ENCODE measurements at places on chromosomes 16 and 17.

DNA sequence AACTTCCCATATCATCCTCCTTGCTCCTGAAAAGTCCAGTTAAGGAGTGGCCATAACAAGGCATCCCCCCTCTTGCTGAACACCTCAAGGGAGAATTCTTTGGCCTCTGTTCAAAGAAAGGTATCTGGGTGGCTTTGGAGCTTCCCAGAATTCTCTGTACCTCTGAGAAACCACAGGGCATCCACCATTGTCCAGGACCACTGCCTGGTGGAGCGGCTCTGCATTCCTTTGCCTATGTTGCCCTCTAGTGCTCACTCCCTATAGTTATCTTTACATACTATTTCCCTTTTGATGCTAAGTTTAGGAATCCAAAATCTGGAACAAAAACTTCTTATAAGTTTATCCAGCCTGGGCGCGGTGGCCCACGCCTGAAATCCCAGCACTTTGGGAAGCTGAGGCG lies 30.3 kb downstream of the CHD9NB start:
- DNase-seq: peak; percentile 54

GRCh38 chr16:50530277-50531236 lies 17.6 kb upstream of the NKD1 start:
- no peak for DNase-seq

DNA sequence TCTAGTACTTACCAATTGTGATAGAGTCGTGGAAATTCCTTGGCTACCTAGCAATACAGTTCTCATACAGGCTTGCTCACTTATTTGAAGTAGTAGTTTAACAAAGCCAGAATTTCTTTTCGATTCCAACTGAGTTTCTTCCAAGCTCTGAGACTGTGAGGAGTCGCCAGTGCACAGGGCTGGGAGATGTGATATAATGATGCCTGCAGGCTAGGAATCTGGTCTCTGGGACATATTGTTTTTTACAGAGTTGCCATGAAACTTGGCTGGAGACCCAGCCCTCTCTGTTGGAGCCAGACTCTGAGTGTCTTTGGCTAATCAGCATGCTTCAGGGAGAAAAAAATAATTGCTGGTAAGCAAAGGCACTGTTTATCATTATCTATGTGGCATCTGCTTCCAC lies 698.8 kb upstream of the GOT2 start:
- DNase-seq: peak; percentile 6

DNA sequence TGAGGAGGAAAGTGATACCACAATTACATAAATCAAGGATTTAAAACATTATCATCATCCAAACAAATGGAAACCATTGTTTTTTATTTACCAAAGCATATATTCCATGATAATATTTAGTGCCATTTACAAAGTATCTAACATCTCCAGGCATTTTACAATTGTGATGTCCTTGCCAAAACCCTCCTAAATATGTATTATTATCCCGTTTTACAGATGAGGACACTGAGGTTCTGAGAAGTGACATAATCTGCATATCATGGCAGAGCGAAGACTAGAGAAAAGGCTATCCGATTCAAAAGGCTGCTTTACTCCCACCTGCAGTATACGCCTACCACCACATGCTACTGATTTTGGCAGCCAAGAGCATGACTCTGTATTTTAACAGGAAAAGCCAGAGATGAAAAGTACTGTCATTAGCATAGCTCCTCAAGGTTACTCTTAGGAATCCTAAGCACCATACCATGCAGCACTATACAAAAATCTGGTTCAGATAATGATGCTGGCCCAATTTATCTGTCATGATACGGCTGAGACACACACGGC lies 301.4 kb downstream of the CA10 start:
- no peak for DNase-seq

- DNase-seq: no peak
Measured at GRCh38 chr17:12977008-12977751, 40.6 kb downstream of the ELAC2 start.

- DNase-seq: no peak
Measured at GRCh38 chr16:12757546-12757945, 46.1 kb downstream of the CPPED1 start.

- DNase-seq: no peak
Measured at GRCh38 chr17:17358060-17358751, 55.0 kb downstream of the NT5M start.

GRCh38 chr17:9566067-9566466 lies 9.6 kb downstream of the STX8 start:
- DNase-seq: no peak

- DNase-seq: no peak
Measured at GRCh38 chr17:64780096-64781013, 118.2 kb upstream of the SMURF2 start.

DNA sequence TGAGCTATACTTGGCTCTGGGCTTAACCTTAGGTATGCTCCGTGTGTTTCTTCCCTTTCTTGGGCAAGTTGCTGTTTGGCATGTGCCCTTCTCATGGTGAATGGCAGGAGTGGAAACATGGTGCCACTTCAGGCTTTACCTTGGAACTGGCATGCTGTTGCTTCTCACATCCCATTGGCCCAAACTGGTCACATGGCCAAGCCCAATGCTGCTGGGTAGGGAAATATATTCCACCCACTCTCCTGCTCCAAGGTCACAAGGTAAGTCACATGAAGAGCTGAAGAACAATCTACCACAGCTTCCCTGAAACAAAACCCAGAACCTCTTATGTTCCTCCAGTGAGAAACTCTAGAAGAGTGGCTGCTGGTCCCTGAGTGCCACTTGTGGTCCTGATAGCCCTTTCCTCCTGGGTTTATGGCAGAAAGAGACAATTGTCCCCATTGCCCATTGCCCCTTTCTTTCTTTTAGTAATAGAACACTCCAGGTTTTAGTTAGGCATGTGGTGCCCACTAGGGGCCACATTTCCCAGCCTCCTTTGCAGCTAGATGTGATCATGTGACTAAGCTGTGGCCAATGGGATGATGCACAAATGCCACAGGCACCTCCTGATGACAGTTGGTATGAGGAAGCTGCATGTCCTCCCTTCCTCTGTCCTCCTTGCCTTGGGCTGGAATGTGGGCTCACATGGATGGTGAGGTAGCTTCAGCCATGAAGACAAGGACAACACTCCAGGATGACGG lies 50.3 kb downstream of the MEOX1 start:
- no peak for DNase-seq

DNA sequence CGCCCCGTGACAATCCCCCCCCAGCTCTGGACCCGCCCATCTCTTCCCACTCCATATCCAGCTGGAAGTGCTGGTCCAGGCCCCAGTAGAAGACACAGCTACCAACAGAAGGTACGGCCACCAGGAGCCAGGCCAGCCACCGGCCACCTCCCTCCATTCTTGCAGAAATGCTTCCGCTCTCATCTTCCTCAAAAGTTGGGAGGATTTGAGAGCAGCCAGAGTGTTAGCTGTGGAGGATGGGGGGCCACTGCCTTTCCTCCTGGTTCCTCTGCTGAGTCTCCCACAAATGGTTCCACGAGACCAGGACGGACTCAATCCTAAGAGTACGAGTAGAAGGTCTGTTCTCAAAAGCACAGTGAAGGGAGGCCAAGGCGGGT lies 78.3 kb downstream of the GAS7 start:
- no peak for DNase-seq

GRCh38 chr17:39084558-39084957 lies 66.9 kb downstream of the PLXDC1 start:
- no peak for DNase-seq

GRCh38 chr16:28189245-28189644 lies 22.5 kb downstream of the XPO6 start:
- no peak for DNase-seq

GRCh38 chr16:80695020-80695419 lies 109.4 kb downstream of the CDYL2 start:
- DNase-seq: no peak

- no peak for DNase-seq
Measured at GRCh38 chr17:16443511-16444257, 28.3 kb downstream of the TRPV2 start.

- DNase-seq: no peak
Measured at GRCh38 chr16:87575027-87575804, 27.1 kb upstream of the JPH3 start.

DNA sequence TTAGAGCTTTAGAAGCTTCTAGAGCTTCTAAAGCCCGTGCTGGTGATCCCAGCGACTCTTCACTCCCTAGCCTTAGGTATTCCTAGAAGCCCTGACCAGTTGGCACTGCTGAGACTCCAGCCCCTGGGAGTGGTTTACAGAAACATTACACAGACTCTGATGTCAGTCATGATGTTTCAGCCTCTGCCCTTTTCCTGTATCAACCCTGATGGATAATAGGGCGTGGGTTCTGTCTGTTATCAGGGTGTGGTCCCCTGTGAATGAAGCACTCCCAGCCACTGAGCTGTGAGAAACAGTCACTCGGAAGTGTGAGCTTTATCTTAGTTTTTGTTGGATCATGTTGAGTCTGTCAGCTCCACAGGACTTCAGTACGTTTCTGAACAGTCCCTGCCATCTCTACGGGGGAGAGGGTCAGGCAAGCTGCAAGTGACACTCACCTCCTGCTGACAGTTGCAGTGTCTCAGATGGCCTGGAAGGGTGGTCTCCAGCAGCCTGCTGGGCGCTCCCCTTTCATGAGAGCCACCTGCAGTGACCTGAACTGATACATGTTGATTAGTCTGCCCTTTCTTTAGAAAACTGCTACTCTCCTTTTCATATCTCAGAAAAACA lies 12.8 kb downstream of the GOSR2 start:
- DNase-seq: no peak

- DNase-seq: no peak
Measured at GRCh38 chr17:4898927-4899326, 409 bp upstream of the C17orf107 start.

DNA sequence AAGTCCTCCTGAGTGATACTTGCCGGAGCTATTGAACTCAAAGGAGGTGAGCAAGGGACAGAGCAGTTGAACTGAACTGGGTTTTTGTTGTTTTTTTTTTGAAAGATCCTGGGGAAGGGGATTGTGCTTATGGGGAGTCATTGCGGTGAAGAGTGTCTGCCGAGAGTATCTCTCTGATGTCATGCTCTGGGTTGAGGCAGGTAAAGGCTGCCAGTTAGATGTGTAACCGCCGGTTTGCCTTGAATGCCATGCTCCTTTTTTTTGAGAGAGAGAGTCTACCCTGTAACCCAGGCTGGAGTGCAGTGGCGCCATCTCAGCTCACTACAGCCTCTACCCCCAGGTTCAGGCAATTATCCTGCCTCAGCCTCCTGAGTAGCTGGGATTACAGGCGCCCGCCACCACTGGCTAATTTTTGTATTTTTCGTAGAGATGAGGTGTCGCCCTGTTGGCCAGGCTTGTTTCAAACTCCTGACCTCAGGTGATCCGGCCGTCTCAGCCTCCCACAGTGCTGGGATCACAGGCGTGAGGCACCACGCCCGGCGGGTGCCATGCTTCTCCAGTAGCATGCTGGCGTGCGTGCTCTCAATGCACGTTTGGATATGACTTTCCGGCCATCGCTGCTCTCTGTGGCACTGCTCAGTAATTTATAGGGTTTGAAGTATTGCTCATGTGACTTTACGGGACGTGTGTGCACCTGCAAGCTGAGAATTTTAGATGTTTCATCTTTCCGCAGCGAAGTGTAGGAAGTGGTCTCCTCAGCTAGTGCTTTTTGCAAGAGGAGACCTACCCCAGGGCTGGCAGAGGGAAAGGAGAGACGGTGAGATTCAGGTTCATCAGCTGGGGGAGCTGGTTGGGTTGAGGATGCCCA lies 8.5 kb downstream of the ZC3H18 start:
- no peak for DNase-seq

DNA sequence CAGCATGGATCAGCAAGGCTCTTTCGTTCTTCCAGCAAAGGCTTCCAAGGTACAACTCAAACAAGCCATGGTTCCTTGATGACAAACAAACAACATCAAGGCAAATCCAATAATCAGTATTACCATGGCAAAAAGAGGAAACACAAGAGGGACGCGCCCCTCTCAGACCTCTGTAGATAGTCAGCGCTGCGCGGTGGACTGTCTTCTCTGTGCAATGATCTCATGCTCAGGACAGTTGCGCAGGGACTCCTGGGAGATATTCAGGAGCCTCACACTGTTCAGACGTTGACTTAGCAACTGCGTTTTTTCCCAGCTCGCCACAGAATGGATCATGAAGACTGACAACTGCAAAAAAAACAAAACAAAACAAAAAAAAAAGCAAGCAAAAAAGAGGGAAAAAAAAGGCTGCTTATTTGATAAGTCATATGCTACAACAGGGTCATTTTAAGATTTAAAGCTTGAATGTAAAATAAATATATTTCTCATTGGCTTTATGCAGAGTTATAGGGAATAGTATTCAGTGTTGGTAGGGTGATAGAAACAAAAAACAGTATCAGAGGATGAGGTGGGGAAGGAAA lies 37.1 kb upstream of the ADCY7 start:
- DNase-seq: no peak

GRCh38 chr17:19646788-19647696 lies 1.5 kb upstream of the ALDH3A2 start:
- DNase-seq: peak; percentile 56

DNA sequence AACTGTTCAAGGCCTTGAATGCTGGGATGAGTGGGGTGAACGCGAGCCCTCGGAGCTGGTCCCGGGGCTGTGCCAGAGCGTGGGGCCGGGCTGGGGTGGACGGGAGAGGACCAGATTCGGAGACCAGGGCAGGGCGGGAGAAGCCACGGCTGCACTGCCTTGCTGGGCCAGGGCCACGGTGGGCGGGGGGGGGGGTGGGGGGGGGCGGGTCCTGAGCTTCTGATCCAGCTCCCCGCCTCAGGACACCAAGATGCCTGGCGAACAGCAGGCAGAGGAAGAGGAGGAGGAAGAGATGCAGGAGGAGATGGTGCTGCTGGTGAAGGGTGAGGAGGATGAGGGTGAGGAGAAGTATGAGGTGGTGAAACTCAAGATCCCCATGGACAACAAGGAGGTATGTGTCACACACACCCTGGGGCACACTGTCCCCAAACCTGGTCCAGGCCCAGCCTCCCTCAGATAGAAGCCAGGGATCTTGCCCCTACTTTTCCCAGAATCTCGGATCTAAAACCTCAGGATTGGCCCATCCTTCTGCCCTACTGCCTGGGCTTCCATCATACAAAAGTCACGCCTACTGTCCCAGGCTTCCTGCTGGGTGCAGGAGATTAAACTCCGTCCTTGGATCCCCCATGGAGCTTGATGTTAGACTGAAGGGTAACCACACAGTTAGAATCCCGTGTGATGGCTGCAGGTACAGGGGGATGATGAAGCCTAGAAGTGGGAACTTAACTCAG lies 563 bp downstream of the ZNF771 start:
- no peak for DNase-seq

DNA sequence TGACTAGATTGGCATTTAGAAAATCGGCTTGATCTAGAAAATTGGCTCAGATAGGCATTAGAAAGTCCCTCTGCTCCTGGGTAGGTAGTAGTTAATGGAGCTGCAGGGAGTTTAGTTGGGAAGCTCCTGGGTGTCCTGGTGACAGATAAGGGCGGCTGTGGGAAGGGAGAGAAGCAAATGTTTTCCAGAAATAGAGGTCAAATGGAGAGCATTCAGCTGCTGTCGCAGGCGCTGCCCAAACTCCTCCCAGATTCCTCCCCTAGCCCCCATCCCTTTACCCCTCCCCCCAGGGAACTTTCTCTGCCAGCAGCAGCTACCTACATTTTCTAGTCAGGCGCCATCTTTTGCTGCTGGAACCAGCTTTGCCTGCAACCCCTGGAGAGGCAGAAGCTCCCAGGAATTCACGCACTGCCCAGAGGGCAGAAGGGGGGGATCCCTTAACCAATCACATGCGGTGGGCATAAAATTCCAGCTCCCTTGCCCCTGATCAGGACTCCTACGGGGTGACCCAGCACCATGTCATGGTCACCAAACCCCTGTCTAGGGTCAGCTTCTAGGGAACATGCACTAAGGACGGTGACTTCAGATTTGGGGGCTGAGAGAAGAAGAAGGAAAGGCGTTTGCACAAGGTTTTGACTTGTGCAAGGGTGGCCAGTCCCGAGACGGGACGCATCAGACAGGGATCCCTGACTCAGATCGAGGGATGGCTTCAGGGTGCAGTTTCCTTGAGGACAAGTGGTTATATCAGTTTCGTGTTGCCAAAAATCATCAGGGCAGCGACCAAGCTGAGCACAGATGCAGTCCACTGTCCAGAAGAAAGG lies 43.8 kb downstream of the SOCS1 start:
- DNase-seq: peak; percentile 42

Measured in RPMI7951 (cell line).